Stimulated activated CD8-positive, alpha-beta memory T cell treated with anti-CD3 and anti-CD28 coated beads, Interleukin-4, amount 100 ng/mL, for 4 hours (primary cell): ENCODE measurements at places on chromosomes 16 and 17.

DNA sequence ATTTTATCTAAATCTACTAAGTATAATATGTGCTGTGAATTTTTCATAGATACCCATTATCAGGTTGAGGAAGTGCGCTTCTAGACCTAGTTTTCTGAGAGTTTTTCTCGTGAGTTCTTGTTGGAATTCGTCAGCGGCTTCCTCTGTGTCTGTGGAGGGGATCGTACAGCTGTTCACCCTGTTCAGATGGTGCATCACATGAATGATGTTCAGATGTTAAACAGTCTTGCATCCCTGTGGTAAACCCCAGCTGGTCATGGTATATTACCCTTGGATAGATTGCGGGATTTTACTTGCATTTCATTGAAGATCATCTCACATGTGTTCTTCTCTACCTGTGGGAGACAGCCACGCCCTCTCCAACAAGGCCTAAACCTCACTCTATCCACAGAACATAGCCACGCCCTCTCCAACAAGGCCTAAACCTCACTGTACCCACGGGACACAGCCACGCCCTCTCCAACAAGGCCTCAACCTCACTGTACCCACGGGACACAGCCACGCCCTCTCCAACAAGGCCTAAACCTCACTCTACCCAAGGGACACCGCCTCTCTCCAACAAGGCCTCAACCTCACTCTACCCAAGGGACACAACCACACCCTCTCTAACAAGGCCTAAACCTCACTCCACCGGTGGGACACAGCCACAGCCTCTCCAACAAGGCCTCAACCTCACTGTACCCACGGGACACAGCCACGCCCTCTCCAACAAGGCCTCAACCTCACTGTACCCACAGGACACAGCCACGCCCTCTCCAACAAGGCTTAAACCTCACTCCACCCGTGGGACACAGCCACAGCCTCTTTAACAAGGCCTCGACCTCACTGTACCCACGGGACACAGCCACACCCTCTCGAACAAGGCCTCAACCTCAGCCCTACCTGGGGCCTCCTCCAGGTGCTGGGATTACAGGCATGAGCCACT is 180.2 kb upstream of the CHMP6 start:
- no peak for DNase-seq

GRCh38 chr16:35797811-35798210 is 2338.4 kb downstream of the TP53TG3F start:
- no peak for DNase-seq

GRCh38 chr17:65102235-65102634 is 34.9 kb upstream of the RGS9 start:
- DNase-seq: no peak

- DNase-seq: no peak
Observed at GRCh38 chr16:79874391-79874790, 273.9 kb upstream of the MAF start.

- DNase-seq: no peak
Observed at GRCh38 chr17:61310590-61310989, 89.1 kb upstream of the TBX2 start.

DNA sequence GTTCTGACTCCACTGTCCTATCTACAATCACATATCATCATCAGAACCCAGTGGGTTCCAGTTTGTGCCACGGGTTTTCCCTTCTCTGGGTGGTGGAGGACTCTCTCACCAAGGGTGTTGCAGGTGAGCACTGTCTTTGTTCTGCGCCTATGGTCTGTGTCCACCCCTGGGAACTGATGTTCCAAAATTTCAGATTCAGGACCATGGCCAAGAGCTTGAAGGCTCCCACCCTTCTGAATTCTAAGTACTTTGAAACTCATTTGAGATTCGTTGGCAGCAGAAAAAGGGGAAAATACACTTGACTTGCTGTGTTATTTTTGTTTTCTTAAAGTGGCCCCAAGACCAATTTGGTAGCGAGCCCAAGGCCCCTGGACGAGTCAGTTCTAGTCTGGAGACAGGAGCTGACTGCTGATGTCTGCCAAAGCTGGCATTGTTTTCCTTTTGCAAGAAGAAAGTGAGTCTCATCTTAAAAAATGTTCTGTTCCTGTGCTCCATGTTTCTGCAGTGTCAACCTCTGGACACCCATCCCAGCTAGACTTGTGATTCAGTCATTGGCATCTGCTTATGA is 310.9 kb downstream of the HAPSTR1 start:
- DNase-seq: no peak

DNA sequence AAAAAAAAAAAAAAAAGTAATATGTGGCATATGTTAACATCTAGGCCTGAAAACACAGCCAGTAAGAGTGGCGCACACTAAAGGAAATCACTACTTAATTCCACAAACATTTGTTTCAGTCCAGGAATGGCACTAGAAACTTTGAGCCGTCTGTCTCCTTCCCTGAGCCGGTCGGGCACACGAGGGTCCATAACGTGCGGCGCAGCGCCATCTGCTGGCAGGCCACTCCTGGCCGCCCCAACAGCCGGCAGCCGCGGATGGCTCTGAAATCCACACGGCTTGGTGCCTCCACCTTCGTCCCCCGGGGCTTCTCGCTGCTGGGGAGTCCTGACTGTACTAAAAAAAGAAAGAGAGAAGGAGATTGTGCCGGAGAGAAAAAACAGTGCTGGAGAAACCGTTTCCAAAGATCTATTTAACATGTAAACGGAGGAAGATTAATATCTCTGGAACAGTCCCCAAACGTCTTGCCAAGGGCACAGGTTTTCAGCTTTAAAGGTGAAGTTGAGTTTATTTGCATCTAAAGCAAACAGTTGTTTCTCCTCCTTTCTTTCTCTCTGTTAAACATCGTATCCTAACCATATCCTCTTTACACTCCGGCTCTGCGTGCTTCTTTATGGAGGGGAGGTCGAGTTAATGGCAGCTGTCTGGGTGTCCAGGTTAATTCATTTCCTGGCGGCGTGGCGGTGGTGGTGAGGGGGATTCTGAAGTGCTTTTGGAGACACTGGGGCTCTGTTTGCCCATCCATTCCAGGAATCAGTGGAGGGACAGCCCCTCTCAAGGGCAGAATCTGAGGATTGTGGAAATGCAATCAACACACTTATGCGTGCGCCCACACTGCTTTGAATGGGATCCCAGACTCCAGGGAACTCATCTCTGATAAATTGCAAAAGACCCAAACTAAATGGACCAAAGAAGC is 611.3 kb upstream of the SALL1 start:
- DNase-seq: no peak

DNA sequence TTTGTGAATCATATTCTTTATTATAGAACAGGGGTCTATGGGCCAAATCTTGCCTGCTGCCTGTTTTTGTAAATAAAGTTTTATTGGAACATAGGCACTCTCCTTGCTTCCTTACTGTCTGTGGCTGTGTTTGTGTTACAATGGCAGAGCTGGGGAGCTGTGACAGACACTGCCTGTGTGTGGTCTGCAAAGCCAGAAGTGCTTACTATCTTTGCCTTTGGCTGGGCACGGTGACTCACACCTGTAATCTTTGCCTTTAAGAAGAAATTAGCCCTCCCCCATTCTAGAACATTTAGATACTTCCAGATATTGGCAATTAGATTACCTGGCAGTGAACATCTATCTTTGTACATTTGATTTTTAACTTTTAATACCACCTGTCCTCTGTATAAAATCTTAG is 308.3 kb downstream of the FOXL1 start:
- no peak for DNase-seq

DNA sequence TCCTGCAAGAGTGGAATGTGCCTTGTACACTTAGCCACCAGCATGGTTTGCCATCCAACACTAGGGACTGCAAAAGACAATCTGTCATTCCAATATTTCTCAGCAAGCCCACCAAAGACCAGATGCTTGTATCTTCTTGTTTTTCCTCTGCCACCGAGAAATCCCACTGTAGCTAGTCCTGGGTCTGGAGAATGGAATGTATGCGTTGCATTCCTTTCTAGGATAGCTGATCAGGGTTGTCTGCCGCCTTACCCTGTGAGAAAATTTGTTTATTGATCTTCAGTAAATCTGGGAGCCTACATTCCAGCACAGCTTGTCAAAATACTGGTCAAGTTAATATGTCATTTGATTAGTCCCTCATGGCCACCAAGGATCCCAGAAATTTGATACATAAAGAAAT is 28.1 kb upstream of the ADAMTS18 start:
- DNase-seq: no peak

- DNase-seq: no peak
Observed at GRCh38 chr16:30996324-30996984, 11.4 kb downstream of the HSD3B7 start.

- DNase-seq: no peak
Observed at GRCh38 chr16:55735120-55735781, 79.5 kb downstream of the SLC6A2 start.

DNA sequence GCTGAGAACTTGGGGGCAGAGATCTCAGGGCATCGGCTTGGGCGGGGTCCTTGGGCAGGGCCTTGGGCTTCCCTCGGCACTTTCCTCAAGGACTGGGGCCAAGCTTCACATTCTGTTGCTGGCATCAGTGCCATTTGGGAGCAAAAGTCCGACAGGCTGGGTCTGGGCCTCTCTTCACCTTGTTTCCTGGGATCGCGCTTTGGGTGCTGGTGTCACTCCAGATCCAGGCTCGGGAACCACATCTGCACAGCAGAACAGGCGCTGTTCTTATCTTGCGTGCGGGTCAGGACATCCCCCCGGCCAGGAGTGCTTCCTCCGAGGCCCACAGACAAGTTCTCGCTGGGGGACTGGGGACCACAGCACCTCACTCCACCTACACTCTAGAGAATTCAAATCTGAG is 31.1 kb upstream of the CDH15 start:
- no peak for DNase-seq

DNA sequence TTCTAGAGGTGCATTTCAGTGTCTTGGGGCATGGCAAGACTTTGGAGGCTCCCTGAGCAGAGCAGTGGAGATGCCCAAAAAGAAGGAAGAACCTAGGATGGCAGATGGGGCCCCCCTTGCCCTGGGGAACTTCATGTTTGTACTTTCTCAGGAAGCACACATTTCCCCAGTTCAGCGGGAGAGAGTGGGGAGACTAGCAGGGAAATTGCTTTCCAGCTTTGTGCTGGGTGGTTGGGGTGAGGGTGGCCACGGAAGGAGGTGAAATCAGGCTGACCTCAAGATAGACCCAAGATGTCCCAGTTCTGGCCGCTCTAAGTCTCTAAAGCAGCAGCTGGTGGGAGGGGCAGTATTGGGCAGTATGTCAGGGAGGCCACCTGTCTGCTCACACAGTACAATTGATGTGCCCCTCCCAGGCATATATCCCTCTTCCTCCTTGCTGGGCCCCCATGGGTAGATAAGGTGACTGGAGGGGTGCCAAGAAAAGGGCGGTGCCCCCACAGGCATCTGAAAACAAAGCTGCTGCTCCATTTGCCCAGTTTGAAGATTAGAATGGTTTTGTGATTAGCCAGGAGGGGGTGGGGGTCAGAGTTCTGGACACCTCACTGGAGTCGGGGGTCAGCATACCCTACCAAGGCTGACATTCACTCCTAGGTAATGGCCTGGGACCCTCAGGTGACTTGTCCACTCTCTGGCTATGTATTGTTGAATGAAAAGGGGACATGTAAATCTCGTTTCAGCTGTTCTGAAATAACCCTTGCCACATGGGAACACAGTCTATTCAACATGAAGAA is 17.1 kb upstream of the NAGLU start:
- DNase-seq: no peak

DNA sequence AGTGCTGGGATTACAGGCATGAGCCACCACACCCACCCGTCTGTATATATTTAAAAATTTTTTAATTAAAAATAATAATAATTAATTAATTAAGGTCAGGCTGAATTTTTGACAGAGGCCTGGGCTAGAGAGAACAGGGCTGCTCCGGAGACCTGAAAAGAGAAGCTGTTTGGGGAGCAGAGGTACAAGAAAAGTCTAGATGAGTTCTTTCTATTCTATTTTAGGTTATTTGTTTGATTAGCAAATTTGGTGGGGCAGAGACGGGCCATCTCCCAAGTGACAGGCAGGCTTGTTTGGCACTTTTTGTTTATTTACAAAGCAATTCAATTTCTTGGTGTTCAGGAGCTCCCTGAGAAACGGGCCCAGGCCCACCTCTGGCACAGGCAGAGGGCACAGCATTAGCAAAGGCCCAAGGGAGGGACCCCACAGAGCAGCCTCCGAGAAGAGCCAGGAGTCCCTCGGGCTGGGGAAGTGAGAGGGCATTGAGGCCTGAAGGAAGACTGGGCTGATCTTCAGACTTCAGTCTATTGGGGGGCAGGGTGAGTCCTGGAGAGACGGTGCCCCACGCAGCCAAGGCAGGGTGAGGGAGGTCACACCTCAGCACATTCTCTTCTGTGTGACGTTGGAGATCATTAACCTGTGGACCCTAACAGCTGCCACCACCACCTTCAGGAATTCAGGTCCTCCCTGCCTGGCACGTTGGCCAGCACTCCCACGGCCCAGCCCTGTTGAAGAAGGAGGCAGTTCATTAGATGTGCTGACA is 10.8 kb upstream of the RIPOR1 start:
- DNase-seq: no peak

GRCh38 chr16:67526149-67526791 is 2.4 kb upstream of the RIPOR1 start:
- DNase-seq: no peak

DNA sequence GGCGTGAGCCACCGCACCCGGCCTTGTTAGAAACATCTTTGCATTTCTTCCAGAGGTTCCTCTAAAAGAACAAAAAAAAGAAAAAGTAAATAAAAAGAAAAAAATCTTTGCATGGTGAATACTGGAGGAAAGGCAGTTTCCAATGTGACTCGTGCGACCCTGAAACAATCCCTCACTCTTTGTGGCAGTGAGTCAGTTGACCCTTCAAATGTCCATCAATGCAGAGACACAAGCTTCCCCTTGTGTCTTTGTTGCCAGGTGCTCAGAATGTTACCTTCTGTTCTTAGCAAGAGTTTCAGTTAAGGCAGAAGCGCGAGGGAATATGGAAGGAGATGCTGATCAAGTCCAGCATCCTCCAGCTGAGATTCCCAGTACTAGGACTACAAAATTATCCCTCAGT is 16.4 kb downstream of the CACNG4 start:
- DNase-seq: no peak

GRCh38 chr17:47604598-47604927 is 45.2 kb upstream of the KPNB1 start:
- no peak for DNase-seq

DNA sequence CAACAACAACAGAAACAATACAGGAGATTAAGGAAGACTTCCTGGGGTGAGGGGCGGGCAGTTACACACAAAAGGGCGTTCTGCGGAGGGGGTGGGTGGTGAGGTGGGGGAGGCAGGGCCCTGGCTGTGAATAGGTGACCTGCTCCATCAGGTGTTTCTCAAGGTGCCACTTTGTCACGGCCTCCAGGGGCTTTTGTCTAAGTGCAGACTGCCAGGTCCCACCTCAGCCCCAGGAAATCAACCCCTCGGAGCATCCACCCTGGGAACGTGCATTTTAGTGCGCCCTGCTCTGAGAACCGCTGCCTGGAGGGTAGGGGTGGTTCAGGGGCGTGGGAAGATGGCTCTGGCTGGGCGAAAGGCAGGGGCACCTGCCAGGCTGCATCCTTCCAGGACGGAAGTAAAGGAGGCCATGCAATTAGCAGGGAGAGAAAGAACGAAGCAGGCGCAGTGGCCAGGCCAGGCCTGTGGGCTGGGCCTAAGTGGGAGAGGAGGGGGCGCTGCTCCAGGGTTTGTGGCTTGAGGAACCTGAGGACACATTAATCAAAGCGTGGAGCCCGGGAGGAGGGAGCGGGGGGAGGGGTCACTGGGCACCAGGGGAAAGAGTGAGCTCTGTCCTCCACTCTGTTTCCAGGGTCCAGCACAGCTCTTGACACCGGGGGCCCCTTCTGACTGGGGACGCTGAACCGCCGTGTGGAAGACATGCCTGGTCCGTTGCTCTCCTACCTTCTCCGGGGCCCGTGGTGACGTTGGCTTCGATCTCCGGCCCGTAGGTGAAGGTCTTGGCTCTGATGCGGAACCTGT is 49.4 kb upstream of the CDC42EP4 start:
- DNase-seq: no peak

GRCh38 chr16:57786632-57787518 is 15.4 kb downstream of the KIFC3 start:
- DNase-seq: no peak
